NAMALWA (cell line): ENCODE measurements at places on chromosomes 12 and 14.
A peak's percentile ranks its signal among the peaks of the same experiment; 100 is the strongest.

DNA sequence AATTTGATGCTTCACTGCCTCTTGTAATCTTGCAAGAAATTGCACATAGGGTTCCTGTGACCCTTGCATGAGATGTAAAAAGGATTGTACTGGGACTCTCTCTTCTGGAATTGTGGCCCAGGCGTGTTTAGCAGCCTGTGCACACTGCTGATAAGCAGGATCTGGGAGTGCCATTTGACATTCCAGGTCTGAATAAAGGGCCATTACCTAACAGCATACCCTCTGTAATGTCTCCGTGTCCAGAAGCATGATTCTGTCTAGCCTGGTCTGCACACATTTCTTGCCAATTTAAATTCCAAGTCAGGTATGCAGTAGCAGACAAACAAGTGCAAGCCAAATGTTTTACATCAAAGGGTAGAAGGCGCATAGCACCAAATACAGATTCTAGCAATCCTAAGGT, 18.1 kb upstream of the MAPKAPK5 start:
- DNase-seq: no peak

DNA sequence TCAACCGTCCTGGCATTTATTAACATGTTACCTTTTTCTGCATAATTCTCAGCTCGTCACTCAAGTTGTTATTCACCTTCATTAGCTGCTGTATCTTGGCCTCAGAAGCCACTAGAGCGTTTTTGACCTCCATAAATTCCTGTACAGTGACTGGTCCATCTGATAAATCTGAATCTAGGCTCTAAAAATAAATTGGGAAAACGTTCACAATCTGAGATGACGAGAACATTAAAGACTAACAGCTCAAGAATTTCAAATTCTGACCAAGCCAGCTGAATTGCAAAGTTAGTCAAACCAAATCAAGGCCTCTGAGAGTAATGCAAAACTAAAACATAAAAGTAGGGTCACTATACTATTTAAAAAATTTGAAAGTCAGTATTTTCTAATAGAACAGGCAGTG, 45.0 kb downstream of the GIT2 start:
- no peak for DNase-seq

GRCh38 chr12:98999559-98999958, 354.5 kb downstream of the APAF1 start:
- DNase-seq: no peak

DNA sequence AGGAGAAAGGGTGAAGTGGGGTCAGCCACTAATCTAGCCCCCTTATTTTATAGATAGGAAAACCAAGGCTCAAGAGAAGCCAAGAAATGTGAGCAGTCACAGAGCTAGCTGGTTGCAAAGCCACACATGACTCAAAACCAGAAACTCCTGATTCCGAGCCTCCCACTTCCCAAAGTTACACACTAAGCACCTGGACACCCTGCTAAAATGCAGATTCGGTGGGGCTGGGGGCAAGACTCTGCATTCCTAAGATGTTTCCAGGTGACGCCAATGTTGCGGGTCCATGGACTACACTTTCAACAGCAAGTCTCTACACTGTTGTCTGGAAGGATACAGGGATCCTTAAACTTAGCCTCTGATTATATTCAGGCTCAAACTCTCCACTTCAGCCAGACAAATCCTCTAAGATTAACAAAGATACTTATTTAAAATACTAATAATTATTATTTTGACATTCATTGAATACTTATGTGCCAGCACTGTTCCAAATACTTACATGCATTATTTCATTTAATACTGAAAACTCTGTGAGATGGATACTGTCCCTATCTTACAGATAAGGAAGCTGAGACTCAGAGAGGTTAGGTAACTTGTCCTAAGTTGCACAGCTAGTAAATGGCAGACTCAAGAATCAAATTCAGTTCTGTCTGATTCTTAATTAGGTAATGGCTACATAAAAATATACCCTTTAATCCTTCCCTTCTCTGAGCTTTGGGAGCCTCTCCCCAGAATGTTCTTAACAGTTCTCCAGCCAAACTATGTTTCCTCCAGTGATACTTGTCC, 81.4 kb downstream of the CRACR2A start:
- DNase-seq: no peak

DNA sequence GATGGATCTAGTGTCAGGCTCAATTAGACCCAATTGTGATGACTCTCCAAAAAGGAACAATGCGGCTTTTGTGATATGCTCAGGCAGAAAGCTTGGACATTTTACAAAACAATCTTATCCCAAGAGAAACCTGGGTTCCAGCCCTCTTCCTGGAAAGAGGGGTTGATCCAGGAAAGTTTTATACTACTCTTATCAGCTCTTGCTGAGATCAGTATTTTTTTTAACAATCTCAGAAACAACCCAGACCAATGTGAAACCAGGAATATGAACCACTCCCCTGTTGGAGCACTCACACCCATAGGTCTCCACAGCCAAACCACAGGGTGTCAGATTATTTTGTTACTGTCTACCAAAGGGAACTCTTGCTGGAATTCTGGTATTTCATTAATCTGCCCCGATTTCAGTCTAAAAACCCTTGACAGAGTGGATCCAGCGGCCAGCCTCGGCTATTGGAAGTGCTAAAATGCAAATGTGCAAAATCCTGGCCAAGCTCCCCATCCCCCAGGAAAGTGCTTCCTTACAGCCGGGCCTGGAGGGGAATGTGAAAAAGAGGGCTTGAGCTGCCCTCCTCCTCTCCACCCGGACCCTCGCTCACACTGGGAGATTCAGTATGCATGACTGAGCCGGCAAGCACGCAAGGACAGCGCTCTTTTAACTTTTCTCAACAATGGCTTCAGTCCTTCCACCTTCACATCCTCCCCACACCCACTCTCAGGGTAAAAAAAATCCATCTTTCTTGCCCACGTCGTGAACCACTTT, 4.0 kb downstream of the FBXL14 start:
- DNase-seq: no peak

GRCh38 chr14:103561381-103562178, 877 bp downstream of the BAG5 start:
- DNase-seq: peak; percentile 66

DNA sequence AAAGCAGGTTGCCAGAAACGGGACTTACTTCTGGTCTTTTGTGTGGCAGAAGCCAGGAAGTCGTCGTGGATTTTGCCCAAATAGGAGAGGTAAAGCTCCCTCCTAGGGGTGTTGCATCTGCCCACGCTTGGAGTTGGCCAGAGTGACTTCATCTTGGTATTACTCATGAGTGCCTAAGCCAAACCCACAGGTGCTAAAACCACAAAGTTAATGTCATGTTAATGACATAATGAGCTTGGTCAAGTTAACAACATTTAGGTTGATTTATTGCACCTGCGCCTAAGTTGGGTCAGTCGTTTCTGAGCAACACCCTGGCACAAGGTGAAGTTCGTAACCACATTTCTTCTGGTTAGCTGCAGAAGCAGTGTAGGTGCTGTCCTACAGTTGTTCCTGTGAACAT, 225.2 kb downstream of the FUT8 start:
- DNase-seq: peak; percentile 10

- no peak for DNase-seq
Measured at GRCh38 chr14:99321955-99322730, 50.1 kb upstream of the BCL11B start.

- no peak for DNase-seq
Measured at GRCh38 chr14:75979648-75980565, 1.9 kb downstream of the TGFB3 start.

DNA sequence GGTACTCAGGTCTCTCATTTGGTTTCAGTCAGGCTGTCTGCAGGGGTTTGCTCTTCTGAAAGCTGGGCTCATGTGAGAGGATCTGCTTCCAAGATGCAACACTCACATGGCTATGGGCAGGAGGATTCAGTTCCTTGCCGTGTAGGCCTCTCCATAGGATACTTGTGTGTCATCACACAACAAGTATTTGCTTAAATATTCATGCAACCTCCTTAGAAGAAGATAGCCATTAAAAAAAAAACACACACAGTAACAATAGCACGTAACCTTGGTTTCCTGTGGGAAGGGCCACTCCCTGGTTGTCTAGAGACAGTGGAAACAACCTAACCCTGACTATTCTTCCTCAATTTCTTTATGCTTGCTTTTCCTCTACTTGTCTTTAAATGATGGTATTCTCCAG, 31.8 kb upstream of the CLEC4E start:
- DNase-seq: no peak

- DNase-seq: no peak
Measured at GRCh38 chr12:92482599-92482998, 220.2 kb upstream of the PLEKHG7 start.

- no peak for DNase-seq
Measured at GRCh38 chr14:104704252-104704651, 14.8 kb downstream of the INF2 start.

- DNase-seq: no peak
Measured at GRCh38 chr12:124928095-124928911, 13.9 kb upstream of the UBC start.

- peak; percentile 23 for DNase-seq
Measured at GRCh38 chr12:110821917-110822316, 24.9 kb upstream of the CCDC63 start.

GRCh38 chr12:106892075-106892474, 63.6 kb upstream of the TMEM263 start:
- DNase-seq: no peak

- DNase-seq: peak; percentile 22
Measured at GRCh38 chr12:115983226-115983798, 294.2 kb downstream of the MED13L start.

DNA sequence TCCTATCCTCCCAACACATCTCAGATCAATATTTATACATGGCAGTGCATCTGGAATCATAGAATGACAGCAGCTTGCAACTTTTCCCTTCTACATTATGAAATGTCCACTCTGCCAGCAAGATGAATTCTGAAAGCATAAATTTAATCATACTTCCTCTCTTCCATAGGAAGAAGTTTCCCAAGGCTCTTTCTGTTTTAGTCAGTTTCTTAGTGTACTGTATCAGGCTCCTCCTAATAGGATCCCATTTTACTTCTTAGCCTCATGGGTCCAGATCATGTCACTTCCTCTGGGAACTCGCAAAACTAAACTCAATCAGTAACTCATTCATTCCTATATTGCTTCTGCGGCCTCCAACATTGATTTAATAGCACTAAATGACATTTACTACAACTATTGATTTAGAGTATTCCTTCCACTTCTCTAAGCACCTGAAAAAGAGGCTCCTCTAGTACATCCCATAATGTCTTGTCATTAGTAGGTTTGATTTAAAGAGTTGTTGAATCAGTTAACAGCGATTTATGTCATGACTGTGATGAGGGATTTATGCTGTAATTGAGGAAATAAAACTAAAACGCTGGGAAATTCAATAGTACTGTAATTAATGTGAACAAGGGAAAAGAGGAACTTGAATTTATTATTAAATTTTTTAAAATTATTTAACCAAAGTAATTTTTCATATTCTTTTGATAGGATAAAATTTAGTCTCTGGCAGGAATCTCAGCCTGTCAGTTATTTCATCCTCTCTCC, 4.0 kb downstream of the CLEC1A start:
- no peak for DNase-seq

DNA sequence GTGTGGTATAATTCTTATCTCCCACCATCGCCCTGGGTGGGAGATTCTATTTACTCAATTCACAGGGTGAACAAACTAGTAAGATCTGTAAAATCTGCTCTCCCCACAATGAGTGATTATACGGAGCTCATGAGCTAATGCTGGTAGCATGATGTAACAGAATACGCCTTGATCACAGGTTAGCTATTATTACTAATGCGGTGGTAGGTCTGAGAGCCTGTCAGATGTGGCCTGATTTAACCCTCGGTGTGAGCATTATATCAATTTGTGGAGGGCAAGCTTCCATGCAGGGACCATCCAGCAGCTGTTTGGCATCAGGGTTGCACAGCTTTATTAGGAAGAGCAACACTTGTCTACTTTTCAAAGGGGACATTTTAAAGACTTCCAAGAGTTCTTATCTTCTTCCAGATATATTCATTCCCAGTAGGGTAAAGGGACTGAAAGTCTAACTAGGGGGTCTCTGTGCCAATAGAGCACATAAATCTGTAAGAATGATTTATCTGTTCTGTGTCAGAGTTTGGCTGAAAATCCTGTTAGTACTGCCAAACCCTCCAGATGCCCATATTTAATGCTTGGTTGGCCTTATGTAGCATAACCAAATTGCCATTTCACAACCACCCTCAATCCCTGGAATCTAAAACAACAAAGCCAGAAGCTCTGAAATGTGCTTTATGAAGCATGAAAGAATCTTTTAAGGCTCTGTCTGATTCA, 18.7 kb downstream of the TSHR start:
- DNase-seq: no peak

GRCh38 chr12:84955298-84955697, 42.7 kb upstream of the SLC6A15 start:
- DNase-seq: no peak

DNA sequence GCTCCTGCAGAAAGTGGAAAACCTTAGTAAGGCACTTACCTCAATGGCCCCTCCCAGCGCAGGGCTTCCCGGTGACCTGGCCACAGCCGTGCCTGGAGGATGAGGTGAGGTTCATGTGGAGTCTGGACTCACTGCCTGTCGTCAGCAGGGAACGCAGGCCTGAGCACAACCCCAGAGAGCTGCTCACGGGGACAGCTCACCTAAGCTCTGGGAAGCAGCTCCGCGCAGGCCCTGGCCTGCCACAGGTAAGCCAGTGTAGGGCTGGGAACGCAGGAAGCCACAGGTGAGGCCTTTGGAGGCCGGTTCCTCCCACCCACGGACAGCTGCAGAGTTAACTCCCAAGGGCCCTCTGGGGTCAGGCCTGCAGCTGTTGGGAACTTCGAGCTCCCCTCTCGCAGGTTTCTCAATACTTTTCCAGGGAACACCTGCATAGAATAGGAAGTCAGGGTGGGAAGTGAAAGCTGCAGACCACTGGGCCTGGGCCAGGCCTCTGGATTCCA, 32.7 kb downstream of the ANAPC7 start:
- DNase-seq: no peak

- DNase-seq: no peak
Measured at GRCh38 chr12:100875156-100875555, 80.6 kb downstream of the ANO4 start.

DNA sequence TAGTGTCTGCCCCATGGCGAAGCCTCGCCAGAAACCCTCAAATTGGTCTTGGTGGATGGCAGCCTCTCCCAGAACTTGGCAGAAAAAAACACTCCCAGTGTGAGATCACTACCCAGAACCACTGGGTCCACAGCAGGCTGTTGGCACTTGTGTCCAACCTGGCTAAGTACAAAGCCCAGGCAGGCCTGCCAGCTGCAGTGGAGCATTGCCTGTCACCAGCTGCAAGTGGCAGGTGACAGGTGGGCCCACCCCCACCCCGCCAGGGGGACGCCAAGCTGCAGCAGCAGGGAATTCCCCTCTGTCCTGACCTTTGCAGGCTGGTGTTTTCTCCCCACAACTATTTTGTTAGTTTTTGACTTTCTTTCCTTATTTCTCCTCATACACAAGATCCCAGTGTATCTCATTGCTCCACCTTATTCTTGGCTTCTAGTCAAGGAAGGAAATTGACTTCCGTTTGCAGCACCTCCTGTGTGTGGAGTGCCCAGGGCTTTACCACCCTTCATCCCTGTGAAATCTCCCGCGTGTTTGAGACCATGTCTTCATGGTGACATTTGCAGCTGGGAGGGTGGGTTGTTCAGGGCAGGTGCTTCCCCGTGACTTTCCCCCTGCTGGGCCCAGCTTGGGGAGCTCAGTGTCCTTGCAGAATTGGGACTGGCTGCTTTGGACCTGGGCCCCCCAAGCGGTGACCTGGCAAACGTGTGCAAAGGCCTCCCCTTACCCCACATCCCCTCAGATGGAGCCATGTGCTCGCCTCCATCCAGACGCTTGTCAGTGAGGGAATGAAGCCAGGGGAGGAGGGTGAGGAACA, 73.8 kb upstream of the RIN3 start:
- peak; percentile 62 for DNase-seq

GRCh38 chr12:2944401-2945047, 14.7 kb upstream of the TEAD4 start:
- DNase-seq: peak; percentile 68
